ELF-1 (cell line): ENCODE measurements at places on chromosomes 5 and 9.

- DNase-seq = peak; percentile 72
These were observed 293.9 kb downstream of the ZSWIM6 start for GRCh38 chr5:61625681-61626621.

- DNase-seq = no peak
These were observed 31.7 kb upstream of the GNA14 start for GRCh38 chr9:77679661-77680368.

DNA sequence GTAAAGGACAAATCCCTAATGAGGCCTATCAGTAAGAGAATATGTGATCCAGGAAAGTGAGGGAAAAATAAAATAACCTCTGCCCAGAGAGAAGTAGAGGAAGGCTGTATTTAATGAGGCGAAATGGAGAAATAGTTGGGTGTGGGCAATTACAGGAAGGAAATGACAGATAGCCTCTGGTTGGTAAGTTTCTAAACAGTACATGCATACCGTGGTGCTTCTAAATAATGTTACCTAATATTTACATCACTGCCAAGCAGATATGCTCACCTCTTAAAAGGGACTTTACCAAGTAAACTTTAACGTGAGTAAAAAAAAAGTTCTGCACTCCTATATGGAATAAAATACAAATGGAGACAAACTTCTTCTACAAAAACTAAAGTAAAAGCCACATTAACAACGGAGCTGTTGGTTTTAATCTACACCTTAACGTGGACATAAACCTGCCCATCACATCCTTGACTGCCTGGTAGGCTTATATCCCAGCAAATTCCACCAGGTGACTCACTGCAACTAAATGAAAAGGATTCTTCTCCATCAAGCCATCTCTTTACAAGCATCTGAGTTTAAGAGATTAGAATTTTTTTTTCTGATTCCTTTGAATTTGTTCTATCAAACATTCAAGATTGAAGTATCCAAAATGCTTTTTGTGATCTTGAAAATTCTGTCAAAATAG lies 12.4 kb downstream of the NFIL3 start:
- no peak for DNase-seq

DNA sequence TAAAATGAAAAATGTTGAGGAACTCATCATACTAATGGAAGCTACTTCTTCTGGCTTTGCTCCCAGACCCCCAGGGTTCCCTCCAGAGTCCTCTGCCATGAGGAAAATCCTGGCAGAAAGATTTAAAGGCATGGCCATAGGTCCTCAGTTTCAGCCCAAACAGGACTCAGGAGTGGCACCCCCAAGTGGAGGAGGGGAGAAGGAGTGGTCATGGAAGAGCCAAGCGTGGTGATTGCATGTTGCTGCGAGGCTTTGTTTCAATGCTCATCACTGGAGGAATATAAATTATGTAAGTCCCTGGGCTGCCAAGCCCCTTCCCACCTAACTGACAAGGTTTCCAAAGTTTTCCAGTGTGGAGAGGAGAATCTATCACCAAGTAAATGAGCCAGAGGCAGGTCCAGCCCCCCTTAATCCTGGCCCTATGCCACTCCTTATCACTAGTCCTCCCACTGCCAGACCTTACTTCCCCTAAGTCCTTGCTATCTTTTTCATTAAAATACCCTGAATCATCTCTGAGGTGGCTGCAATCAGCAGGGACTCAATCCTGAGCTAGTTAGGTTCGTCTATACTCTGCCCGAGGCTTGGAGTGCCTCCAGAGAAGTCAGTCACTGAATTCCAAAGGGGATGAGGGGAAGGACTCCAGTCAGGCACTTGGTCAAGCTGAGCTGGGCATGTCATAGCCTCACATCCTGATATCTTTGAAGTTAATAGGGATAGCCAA lies 70.7 kb upstream of the TAF1L start:
- no peak for DNase-seq

GRCh38 chr9:124767821-124768220 lies 3.3 kb downstream of the NR6A1 start:
- DNase-seq = no peak

GRCh38 chr5:61232490-61233050 lies 70.3 kb upstream of the SMIM15 start:
- no peak for DNase-seq
